ENCODE measurements at places on chromosomes 7 and 10. TPM values are rescaled to one million over a fixed set of nuclear protein-coding genes. Genes with fewer than 3 reads are reported as not detected.
A peak's percentile ranks its signal among the peaks of the same experiment; 100 is the strongest.

DNA sequence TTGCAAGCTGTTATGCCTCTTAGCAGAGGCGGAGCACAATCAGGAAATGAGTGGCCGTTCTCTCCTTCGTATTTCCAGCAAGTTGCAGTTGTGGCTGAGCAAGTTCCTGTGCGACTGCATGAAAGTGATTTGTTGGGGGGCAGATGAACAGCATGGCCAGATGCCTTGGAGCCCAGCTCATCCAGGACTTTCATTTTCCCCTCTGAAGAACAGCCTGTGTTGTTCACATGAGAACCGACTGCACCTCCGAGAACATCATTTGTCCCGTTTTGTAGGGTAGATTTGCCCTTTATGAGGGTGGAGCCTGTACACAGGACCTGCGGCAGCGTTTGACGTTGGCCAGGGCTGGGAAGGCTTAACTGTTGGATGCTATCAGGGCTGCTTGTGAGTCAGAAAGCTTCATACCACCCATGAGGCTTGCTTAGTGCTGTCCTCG lies 4.4 kb downstream of the BAG3 start:
- no peaks in the 10 kb centered on the region for H3K36me3 ChIP-seq
- H3K27me3 ChIP-seq: no peaks in the 10 kb centered on the region
- H3K27ac ChIP-seq: no peak overlapping the region
- no peak for DNase-seq
- H3K4me3 ChIP-seq: no peak overlapping the region
- H3K4me1 ChIP-seq: peaks cover 1% of the 10 kb centered on the region

The ARMC3 gene
- not detected for total RNA-seq

- peak overlapping the region; percentile 67 for H3K4me3 ChIP-seq
- H3K27ac ChIP-seq: peak overlapping the region; percentile 99
- peaks cover 6% of the 10 kb centered on the region for H3K4me1 ChIP-seq
- H3K36me3 ChIP-seq: no peaks in the 10 kb centered on the region
- no peaks in the 10 kb centered on the region for H3K27me3 ChIP-seq
Measured at GRCh38 chr10:4242561-4243035, 457.6 kb upstream of the KLF6 start.

GRCh38 chr7:101133621-101134398 lies 6.9 kb downstream of the SERPINE1 start:
- no peaks in the 10 kb centered on the region for H3K36me3 ChIP-seq
- no peak overlapping the region for H3K4me3 ChIP-seq

- H3K27ac ChIP-seq: no peak overlapping the region
- no peak overlapping the region for H3K4me3 ChIP-seq
- H3K4me1 ChIP-seq: no peaks in the 10 kb centered on the region
- DNase-seq: no peak
- no peaks in the 10 kb centered on the region for H3K36me3 ChIP-seq
Measured at GRCh38 chr7:2465928-2466327, 10.3 kb downstream of the GRIFIN start.

The LRGUK gene
- total RNA-seq: 1.2 TPM

The UMAD1 gene
- total RNA-seq: 18.9 TPM

The WIPF3 gene
- total RNA-seq: 2.4 TPM
